ENCODE measurements at places on chromosomes 13 and 19.
A peak's percentile ranks its signal among the peaks of the same experiment; 100 is the strongest.

DNA sequence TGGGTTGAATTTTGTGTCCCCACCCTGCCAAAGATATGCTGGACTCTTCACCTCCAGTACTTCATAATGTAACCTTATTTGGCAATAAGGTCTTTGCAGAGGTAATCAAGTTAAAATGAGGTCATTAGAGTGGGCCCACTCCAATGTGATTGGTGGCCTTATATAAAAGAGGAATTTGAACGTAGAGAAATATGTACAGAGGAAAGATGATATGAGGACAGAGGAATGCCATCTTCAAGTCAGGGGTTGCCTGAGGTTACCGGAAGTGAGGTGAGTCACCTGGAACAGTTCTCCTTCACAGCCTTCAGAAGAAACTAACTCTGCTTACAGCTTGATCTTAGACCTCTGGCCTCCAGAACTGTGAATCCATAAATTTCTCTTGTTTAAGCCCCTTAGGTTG is 69.9 kb downstream of the GPC5 start:
- no peak for DNase-seq

- DNase-seq, result no peak
Observed at GRCh38 chr13:88824218-88824617, 1153.0 kb downstream of the SLITRK5 start.

GRCh38 chr13:61850794-61851193 is 435.1 kb upstream of the PCDH20 start:
- DNase-seq, result no peak

GRCh38 chr19:48481846-48482639 is 12.9 kb downstream of the CYTH2 start:
- DNase-seq, result peak; percentile 39

GRCh38 chr13:24512197-24512907 is at the start of gene PARP4:
Gene PARP4, minus strand, starts transcription at chr13:24512778. Its CDS starts 9,002 bp downstream, at chr13:24503776.
- peak; percentile 93 for DNase-seq

GRCh38 chr19:46980761-46981160 is 38.9 kb upstream of the NPAS1 start:
- no peak for DNase-seq

GRCh38 chr19:18140473-18140872 is 12.5 kb upstream of the PIK3R2 start:
- no peak for DNase-seq

- peak; percentile 69 for DNase-seq
Observed at GRCh38 chr13:93775507-93776108, 549.0 kb downstream of the GPC6 start.

GRCh38 chr19:28556371-28556770 is 656.6 kb downstream of the UQCRFS1 start:
- no peak for DNase-seq

DNA sequence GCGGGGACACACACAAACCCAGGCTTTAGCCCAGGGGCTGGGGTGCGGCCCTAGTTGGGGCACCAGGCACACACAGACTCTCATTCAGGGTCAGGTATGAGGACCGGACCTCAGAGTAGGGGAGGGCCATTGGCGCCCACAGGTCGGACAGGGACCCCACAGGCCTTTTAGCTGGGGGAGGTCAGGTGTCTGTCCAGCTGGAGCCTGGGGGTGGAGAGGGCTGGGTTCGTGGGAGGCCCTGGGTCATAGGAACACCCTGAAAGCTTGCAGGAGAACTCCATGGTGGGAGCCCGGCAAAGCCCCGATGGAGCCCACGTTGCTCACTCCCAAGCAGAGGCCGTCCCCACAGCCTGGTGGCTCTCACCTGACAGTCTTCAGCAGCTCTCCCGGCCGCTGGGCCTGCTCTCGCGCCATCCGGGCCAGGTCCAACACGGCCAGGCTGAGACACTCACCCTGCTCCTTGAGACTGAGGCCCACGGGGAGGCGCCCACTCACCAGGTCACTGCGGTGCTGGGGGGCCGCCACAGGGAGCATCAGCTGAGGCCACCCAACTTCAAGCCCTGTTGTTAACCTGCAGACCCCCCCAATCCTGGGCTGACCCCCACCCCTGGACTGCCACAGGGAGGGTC is 5.0 kb downstream of the JAK3 start:
- no peak for DNase-seq

DNA sequence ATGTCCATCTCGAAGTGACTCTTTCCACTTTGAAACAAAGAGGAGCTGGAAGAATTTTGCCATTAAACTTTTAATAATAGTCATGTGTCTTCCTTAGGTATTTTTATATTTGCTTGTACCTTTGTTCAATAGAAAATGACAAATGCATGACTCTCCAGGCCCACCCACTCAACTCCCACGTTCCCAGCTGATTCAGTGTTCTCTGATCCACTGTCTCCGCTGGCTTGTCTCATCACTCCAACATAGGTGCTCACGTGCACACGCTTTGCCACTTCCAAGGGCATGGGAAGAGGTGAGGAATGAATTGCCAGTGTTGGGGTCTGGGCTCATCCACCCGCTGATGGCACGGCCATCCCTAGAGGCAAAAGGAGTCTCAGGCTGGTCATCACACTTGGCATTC is 24.5 kb downstream of the RASL11A start:
- no peak for DNase-seq

DNA sequence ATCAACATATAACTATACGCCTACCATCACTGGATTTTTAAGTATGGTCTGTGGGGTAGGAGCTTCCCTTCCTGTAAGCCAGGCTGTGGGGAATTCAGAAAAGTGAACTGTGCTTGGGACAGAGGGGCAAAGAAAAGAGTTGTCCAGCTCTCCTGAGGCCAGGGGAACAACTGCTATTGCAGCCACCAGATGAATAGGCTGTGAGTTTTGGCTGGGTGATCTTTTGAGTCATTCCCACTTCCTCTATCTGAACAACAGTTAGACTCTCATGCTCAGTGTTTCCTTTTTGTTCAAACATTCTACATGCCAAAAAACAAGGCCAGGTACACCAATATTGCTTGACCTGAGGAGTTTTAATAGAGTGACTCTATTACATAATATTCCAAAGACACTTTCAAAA is 426.2 kb upstream of the DACH1 start:
- no peak for DNase-seq

GRCh38 chr13:50306156-50306555 is 290.9 kb downstream of the KCNRG start:
- DNase-seq, result no peak

- DNase-seq, result no peak
Observed at GRCh38 chr19:18118420-18119012, 20.9 kb downstream of the MAST3 start.

GRCh38 chr13:85521657-85522056 is 277.6 kb downstream of the SLITRK6 start:
- no peak for DNase-seq

Data from foreskin fibroblast (primary cell).